Activated CD4-positive, alpha-beta T cell treated with anti-CD3 and anti-CD28 coated beads, Interleukin-2, amount 50 U/mL, for 4 hours (primary cell): ENCODE measurements at places on chromosomes 4 and X.

GRCh38 chr4:151948351-151949016 lies 187.7 kb upstream of the GATB start:
- DNase-seq = no peak

DNA sequence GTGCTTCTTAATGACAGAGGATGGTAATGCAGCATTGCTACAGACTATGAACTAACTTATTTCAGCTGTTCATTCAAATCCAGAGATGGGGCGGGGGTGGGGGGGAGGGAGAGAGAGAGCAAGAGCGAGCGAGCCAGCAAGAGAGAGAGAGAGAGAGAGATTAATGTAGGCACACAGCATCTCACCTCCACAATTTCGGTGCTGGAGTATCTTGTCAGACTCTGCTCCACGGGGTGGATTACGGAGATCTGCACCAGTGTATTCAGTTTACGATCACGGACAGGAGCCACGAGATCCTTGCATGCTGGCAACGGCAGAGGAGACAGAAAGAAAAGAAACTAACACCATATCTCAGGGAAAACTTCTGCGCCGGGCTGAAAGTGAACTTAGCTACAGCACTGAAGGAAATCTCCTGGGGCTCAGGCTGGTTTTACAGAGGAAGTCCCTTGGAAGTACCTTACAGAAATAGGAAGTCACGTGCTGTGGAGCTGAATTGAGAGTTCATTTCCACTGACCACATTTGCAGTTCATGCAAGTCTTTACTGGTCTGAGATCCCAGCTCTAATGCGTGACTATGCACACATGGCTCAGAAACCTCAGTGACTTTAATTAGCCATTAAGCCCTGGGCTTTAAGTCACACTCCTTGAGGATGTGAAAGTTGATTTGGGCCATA lies 440.9 kb downstream of the INPP4B start:
- peak; percentile 35 for DNase-seq

DNA sequence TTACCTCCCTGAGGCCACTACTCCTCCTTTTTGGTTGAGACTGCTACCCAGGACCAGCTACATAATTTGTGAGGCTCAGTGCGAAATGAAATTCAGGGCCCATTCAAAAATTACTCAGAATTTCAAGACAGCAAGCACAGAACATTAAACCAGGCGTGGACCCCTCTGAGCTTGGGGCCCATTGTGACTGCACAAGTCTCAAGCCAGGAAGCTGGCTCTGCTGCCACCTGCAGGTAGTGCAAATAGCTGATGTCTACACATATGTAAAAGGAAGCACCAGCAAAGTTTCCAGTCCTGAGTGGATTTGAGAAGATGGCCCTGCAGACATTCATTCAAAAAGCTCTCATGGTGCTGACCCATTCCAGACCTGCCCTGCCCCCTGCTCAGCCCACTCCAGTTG lies 213.4 kb upstream of the LNX1 start:
- DNase-seq = no peak

DNA sequence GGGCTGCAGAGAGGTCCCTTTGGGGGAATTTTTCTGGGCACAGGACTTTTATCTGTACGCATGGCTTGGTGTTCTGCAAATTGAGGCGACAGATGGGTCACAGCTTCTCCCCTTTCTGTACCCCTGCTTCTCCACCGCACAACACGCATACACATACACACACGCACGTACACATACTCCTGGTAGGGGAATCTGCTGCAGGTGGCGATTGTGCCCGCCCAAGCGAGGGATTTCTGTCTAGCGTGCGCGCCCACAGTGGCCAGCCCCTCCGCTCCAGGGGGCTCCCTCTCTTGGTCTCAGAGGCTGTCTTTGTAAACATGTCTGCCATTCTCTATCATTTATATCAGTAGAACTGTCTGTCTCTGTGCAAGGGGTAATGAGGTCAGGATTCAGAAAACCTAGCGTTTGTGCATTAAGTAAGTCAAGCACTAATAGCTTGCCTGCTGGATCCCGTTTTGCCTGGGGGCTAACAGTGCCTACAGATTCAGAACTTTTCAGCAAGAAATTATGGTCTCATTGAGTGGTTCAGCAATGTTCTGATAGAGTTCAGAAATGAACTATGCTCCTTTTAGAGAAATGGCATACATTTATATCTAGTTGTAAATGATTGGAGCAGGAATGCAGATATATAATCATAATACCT lies 2.2 kb downstream of the GRID2 start:
- no peak for DNase-seq

GRCh38 chrX:40531056-40531826 lies 49.5 kb upstream of the ATP6AP2 start:
- no peak for DNase-seq

DNA sequence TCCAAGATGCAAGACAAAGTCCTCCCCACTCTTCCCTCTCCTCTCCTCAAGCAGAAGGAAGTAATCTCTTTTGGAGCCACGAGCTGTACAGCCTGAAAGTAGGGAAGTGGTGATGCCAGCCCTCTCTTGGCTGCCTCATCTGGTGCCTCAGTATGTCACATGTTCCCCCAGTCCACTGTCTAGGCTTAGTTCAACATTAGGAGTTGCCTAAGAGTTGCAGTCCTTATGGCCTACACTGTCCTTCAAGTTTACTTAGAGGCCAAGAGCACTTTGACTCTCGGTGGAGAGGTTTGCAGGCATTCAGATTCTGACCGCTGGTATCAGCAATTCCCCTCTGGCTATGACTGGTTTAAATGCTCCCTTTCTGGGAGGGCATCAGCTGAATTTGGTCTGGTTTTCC lies 735.6 kb downstream of the GLUD2 start:
- DNase-seq = no peak

GRCh38 chr4:11585506-11585905 lies 156.8 kb upstream of the HS3ST1 start:
- DNase-seq = no peak

GRCh38 chr4:17753646-17754045 lies 27.8 kb downstream of the FAM184B start:
- DNase-seq = no peak

DNA sequence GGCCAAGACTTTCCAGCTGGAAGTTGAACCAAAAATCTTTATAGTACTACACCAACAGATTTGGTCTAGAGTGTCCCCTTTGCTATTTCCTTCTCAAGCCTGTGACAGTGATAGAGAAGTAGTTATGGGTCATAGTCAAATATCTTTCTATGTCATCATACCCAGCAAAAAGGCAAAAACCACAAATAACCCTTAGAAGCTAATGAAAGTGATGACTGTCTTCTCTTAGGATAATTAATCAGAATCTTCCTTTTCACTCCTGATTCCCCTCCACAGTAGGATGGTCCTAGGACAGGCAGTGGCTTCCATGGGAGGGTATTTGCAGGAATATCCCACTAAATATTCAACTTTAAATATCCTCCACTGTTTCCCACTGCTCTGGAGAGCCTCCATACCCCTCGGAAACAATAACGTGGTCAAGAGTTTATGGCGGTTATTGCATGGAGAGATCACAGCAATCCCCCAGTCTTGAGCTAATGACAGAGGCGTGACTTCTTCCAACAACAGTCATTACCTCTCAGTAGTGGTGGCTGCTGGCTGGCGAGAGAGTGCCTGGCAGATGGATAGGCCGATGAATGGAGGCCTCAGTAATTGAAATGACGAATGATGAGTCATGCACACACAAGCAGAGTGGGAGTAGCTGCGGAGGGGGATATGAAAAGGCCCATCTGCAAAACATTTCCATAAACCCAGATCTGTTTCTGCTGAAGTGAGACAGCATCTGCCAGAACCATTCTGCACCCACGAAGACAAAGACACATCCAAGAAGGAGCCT lies 154.9 kb downstream of the STK32B start:
- no peak for DNase-seq

DNA sequence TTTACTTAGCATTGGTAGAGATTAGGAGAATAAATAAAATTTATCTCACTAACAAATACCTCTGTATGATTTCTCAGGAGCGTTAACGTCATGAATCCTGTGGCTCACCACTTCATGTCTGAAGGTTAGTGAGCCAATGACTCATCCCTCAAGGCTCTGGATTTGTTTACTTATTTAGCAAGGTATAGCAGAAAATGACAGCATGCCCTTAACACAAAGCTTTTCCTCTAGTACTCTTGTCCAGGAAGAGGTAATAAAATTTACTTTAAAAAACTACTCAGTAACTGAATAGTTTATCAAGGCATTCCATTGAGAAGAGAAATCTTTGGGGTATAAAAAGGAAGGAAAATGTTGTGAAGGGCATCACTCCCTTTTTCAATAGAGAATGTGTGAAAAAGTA lies 823.8 kb downstream of the CCSER1 start:
- no peak for DNase-seq

- DNase-seq = no peak
Measured at GRCh38 chr4:18197467-18197866, 175.9 kb upstream of the LCORL start.

DNA sequence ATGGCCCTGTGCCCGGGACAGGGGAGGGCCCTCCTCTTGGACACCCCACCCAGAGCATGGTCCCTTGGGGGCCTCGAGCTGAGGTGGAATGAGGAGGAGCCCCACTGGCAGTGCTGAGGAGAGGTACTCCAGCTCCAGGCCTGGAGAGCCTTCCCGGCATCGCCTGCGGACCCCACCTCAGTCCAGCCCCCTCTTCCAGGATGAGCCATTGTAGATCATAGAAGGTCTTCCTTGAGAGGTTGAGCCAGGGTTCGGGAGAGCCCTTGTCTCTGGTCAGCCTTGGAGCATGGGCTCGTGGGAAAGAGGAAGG lies 16.9 kb downstream of the SMIM10L2A start:
- DNase-seq = no peak

- DNase-seq = no peak
Measured at GRCh38 chr4:151688003-151688784, 72.6 kb downstream of the GATB start.

DNA sequence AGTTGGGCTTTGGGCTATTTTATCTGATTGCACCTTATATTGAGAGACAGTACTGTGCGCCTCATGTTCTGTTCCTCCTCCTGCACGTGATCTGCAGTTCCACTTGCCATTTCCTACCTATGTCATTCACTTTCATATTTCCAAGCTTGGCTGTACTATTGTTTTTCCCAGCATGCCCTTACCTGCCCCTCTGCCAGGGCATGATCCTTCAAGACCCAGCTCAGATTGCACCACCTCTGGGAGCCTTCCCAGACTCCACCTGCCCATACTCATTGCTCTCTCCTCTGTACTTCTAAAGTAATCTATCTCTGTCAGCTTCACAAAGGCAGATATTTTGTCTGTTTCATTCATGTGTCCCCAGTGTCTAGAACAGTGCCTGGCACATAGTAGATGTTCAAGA lies 11.6 kb downstream of the SLC25A5 start:
- DNase-seq = no peak
